Activated T-cell treated with anti-CD3 and anti-CD28 coated beads for 24 hours (primary cell): ENCODE measurements at places on chromosomes 3 and 15.
A peak's percentile ranks its signal among the peaks of the same experiment; 100 is the strongest.

GRCh38 chr3:36957862-36958686 lies 13.2 kb upstream of the TRANK1 start:
- peak; percentile 20 for DNase-seq

GRCh38 chr3:139839659-139840058 lies 95.3 kb upstream of the CLSTN2 start:
- DNase-seq, result no peak

- DNase-seq, result no peak
Observed at GRCh38 chr15:96849271-96849900, 518.9 kb downstream of the NR2F2 start.

- DNase-seq, result no peak
Observed at GRCh38 chr3:177824190-177824786, 627.0 kb upstream of the TBL1XR1 start.

DNA sequence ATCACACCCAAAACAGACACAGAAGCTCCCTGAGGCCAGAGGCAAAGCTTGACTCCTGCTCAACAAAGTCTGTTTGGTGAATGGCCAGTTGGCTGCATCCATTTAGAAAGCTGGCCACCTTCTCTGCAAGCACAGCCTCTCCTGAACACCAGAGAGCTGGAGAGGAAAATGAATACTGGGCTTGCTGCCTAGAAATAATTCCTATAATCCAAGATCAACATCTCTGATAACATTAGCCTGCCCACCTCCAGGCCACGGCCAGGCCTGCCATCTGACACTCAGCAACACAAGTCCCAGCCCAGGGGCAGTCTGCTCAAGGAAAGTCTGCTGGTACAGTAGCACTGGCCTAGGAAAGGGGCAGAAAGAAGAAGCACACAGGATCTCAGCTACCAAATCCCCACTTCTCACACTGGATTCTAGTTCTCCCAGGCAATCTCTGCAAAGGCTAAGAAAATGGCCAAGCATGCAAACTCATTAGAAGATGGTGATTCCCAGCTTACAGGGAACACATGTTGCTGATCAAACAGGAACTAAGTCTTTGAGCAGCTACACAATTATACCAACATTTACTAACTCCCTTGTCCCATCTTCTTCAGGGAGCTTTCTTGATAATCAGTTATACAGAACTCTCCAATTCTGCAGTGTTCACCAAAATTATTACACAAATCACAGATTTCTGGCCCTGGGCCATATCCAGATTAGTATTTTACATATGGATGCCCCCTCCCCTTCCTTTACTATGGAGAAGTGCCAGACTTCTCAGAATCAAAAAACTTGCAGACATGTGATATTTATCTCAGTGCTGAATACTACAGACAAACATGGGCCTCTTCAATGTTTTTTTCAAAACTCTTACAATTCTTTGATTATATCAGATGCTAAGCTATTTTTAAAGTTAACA lies 9.9 kb downstream of the TBC1D2B start:
- DNase-seq, result no peak

- DNase-seq, result no peak
Observed at GRCh38 chr15:83092309-83092976, 15.0 kb upstream of the TM6SF1 start.

GRCh38 chr3:13335503-13335902 lies 84.6 kb downstream of the NUP210 start:
- no peak for DNase-seq

DNA sequence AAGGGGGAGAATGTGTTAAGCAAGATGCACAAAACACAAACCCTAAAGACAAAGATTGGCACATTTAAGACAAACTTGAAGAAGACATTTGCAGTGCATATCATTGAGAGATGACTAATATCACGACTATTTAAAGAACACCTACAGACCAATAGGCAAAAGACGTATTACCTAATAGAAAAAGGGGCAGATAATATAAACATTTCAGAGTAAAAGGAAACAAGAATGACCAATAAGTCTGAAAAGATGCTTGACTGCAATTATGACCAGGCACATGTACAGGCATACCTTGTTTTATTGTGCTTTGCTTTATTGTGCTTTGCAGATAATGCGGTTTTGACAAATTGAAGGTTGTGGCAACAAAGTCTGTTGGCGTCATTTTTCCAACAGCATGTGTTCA lies 4.9 kb downstream of the HACD3 start:
- DNase-seq, result no peak

DNA sequence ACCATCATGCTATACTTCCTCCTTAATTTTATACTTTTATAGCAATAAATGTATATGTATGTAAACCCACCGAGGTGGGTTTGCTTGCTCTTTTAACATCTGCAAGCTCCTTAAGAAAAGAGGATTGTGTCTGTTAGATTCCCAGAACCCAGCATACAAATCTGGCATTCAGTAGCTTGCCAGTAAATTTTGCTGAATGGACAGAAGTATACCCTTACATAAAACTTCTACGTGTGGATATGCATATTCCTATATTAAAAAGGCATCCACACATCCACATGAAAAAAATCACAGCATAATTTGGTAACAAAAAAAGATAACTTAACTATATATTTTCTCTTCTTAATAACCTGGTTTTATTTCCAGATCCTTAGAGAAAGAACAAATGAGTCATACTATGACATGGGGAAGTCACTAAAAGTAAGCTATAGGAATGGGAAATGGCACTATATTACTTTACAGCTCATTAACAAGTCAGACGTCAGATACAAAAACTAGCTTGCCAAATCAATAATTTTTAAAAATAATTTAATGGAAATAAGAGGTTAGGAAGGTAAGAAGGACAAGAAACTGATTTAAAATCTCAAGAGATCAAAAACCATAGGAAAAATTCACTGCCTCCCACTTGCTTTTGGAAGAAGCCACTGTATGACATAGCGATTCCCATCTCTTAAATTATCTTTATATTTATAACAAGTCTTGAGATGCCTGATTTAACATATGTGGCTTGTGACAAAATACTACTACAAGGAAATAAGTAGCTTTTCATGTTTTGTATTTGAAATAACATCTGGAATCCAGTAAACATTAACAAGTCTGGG lies 68.7 kb downstream of the SUMF1 start:
- no peak for DNase-seq

- no peak for DNase-seq
Observed at GRCh38 chr15:79372428-79372827, 59.7 kb upstream of the MINAR1 start.

GRCh38 chr3:16335772-16336645 lies 71.0 kb downstream of the OXNAD1 start:
- no peak for DNase-seq

DNA sequence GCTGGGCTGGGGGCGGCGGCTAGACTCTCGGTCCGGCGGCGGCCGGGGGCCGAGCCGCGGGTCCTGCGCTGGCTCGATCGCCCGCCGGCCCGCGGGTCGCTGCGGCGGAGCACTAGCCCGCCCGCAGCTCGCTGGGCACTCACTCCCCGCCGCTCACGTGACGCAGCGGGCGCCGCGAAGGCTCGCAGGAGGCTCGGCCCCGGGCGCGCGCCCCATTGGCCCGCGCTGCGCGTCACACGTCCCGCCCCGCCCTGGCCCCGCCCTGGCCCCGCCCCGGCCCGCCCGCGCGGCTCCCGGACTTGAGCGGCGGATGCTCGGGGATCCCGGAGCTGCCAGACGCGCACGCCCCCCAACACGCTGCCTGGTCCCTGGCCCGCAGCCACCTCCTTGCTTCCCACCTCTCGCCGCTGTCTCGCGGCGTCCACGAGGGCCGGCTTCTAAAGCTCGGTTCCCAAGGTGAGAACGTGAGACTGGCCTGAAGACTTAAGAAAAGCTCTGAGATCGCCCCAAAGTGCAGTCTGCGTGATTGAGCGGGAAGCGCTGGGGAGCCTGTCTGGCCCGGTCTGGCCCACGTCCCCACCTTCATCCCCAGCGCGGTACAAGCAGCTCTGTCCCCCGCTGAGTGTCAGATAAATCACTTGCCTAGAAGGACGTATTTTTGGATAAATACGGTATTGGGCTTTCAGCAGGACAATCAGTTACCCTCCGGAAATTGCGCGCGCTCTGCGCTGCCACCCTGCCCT lies at the start of gene KLF15:
KLF15 (minus strand) TSS at position 114 of the 743 bp plus-strand sequence. CDS start 4,486 bp downstream, outside the sequence.
- peak; percentile 71 for DNase-seq

DNA sequence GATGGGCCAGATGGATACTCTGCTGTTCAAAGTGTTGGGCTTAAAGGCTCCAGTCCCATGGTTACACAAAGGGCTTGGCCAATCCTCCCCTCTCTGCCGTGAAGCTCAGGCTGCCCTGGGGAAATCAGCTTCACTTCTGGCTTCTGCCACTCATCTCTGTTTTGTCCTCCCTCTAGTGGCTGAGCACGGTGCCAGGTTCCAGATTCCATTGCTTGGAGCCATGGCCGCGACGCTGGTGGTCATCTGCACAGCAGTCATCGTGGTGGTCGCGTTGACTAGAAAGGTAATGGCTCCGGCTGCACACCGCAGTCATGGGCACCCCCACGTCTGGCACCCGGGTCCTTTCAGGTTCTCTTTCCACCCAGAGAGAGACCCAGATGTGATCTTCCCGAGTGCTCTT lies 5.6 kb downstream of the TIGIT start:
- no peak for DNase-seq

- DNase-seq, result no peak
Observed at GRCh38 chr3:159157275-159157674, 355.4 kb downstream of the MFSD1 start.

DNA sequence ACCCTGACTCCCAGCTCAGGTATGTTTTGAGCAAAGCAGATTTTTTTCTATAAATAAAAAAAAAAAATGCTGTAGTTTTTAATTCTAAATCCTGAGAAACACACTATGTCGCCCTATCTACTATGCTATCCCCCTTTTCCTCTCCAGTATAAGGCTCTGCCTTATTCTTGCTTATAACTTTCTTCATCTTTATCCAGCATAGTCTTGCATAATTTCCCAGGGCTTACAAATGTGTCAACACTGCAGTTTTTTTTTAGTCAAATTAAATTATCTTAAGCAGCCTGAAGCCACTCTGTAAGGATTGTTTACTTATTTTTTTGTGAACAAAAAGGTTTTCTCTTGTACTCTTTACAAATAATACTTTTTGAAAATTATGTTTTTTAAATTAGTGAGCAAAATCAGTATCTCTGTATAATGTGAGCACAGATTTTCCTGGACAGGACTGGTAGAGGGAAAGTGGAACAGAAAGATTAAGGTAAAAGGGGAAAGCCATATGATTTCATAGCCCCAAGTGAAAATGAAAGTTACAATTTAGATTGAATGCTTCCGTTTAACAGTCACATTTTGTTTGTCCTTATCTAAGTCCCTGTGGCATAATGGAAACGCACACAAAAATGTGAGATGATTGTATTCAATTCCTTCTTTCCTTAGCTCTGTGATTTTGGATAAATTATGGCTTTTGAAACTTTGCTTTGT lies 5.6 kb upstream of the PYDC2 start:
- DNase-seq, result no peak

GRCh38 chr3:137642831-137643230 lies 121.3 kb upstream of the SOX14 start:
- no peak for DNase-seq

DNA sequence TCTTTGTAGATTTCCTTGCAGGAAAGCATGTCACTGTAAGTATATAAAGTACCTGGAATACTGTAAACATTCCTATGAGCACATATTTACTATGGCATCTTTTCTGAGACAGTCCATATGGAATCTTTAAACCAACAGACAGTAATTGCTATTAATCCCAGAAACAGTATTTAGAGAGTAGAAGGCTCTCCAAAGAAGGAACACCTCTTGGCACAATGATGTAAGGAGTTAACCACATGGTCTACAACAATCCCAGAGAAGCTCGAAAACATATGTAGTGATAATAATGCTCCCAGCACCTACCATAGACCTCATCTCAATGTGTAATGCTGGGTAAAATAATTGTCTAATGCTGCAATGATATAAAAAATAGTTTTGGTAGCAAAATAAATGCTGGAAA lies 95.8 kb upstream of the IL12A start:
- DNase-seq, result no peak
